Natural killer cell (primary cell): ENCODE measurements at places on chromosomes 13 and 19.

GRCh38 chr13:112910016-112910415, 59.0 kb upstream of the MCF2L start:
- no peak for DNase-seq
- H3K27ac ChIP-seq = no peak overlapping the region
- H3K27me3 ChIP-seq = no peaks in the 10 kb centered on the region
- H3K36me3 ChIP-seq = no peaks in the 10 kb centered on the region

GRCh38 chr13:110921209-110921608, 6.3 kb upstream of the ANKRD10 start:
- no peak overlapping the region for H3K27ac ChIP-seq
- H3K27me3 ChIP-seq = no peaks in the 10 kb centered on the region
- H3K36me3 ChIP-seq = no peaks in the 10 kb centered on the region
- peaks cover 19% of the 10 kb centered on the region for H3K4me1 ChIP-seq
- H3K4me3 ChIP-seq = no peak overlapping the region

DNA sequence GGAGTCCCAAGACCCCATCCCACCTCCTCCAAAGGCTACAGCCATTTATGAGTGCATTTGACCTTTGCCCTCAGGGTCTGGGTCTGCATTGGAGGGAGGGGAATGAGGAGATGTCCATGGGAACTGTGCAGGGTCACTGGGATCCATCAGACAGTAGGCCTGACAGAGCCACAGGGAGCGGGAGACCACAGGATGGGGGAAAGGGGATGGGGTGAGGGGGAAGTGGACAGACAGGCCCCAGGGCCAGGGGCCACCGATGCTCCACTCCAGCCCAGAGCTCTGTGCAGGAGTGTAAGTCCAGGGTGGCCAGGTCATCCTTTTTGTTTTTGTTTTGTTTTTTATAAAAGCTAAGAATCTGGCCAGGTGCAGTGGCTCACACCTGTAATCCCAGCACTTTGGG, 82.5 kb downstream of the CHST8 start:
- H3K4me1 ChIP-seq = no peaks in the 10 kb centered on the region
- H3K36me3 ChIP-seq = no peaks in the 10 kb centered on the region
- no peak overlapping the region for H3K27ac ChIP-seq
- no peaks in the 10 kb centered on the region for H3K27me3 ChIP-seq

DNA sequence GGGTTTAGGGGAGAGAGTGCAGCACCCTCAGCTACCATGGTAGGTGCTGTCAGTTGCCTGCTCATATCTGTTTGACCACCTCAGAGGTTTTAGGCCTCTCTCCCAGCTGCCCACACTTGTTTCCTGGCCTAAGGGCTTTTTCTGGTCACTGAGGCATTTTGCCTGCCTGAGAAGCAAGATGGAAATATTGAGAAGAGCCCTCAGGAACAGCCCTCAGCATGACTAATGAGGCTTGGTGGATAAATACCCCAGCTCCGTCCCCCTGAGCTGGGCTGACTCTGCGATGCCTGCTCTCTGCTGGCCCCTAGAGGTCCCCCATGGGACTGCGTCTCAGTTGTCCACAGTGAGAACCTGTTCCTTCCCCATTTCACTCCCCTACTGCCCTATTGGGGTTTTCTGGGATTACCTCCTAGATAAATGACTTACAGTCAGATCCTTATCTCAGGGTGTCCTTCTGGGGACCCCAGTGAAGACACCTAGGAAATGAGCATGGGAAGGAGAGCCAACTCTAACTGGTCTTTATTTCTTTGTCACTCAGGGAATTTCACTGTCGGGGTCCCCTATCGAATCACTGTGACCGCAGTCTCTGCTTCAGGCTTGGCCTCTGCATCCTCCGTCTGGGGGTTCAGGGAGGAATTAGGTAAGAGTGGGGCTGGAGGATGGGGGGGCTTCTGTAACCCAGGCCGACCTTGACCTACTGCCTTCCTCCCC, 13.3 kb downstream of the PALM3 start:
- peak; percentile 84 for DNase-seq
- H3K36me3 ChIP-seq = peaks cover 61% of the 10 kb centered on the region
- H3K4me3 ChIP-seq = no peak overlapping the region
- no peaks in the 10 kb centered on the region for H3K27me3 ChIP-seq

DNA sequence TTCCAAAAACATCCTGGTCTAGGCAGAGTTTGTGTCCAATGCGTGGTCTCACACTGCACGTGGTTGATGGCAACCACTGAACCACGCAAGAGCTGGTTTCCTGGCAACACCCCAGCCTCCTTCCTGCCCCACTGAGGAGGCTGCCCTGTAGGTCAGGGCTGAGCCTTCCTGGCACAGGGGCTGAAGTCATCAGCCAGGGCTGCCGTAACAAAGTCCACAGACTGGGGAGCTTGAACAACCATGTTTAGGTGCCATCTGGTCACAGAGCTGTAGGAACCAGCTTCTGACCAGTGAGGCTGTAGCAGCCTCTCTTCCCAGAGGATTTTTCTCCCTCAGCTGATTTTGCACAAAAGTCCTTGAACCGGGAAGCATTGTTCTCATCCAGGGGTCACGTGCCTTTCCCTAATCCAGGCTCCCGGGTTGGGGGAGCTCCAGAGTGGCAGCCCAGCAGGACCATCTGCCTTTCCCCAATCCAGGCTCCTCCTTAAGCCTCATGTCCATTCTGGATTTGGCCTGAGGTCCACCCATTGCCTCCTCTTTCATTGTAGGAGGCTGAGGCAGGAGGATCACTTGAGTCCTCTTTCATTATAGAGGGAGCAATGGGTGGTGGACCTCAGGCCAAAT, 53.9 kb downstream of the CHST8 start:
- H3K36me3 ChIP-seq = no peaks in the 10 kb centered on the region
- DNase-seq = no peak
- H3K27ac ChIP-seq = no peak overlapping the region
- no peaks in the 10 kb centered on the region for H3K27me3 ChIP-seq
- no peak overlapping the region for H3K4me3 ChIP-seq
- no peaks in the 10 kb centered on the region for H3K4me1 ChIP-seq

- peaks cover 2% of the 10 kb centered on the region for H3K36me3 ChIP-seq
- no peak for DNase-seq
- no peak overlapping the region for H3K4me3 ChIP-seq
- H3K27me3 ChIP-seq = no peaks in the 10 kb centered on the region
- no peak overlapping the region for H3K27ac ChIP-seq
Observed at GRCh38 chr13:32139251-32139650, 107.7 kb downstream of the FRY start.

- no peak overlapping the region for H3K4me3 ChIP-seq
Observed at GRCh38 chr13:76816394-76816793, 69.8 kb downstream of the KCTD12 start.

DNA sequence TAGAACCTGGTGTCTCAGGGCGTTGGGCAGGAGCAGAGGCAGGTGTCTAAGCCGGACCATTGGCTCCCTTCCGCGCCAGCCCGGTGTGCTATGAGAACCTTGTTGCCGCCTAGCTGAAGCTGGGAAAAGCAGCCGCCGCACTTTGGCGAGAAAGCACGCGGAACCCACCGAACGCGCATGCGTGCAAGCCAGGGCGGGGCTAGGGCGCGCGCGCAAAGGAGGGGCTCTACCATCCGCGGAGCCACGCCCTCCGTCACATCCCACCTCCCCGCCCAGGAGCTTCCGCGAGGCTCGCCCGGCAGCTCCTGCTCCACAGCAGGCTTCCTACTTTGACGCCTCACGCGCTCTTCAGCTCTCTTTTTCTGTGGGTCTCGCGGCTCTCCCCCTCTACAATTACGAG, 51.3 kb downstream of the WDR87 start:
- H3K4me1 ChIP-seq = peaks cover 7% of the 10 kb centered on the region
- no peak overlapping the region for H3K27ac ChIP-seq
- DNase-seq = no peak
- H3K4me3 ChIP-seq = no peak overlapping the region
- no peaks in the 10 kb centered on the region for H3K27me3 ChIP-seq

- H3K27ac ChIP-seq = no peak overlapping the region
- H3K27me3 ChIP-seq = no peaks in the 10 kb centered on the region
- H3K4me3 ChIP-seq = no peak overlapping the region
- H3K36me3 ChIP-seq = no peaks in the 10 kb centered on the region
- no peak for DNase-seq
Observed at GRCh38 chr13:22110368-22110767, 439.5 kb downstream of the FGF9 start.

GRCh38 chr19:56084835-56085536, 36.1 kb downstream of the ZNF787 start:
- H3K36me3 ChIP-seq = peaks cover 8% of the 10 kb centered on the region
- no peak overlapping the region for H3K27ac ChIP-seq
- H3K27me3 ChIP-seq = no peaks in the 10 kb centered on the region
- no peak overlapping the region for H3K4me3 ChIP-seq

GRCh38 chr13:75368167-75368566, 113.8 kb downstream of the TBC1D4 start:
- H3K4me1 ChIP-seq = peaks cover 3% of the 10 kb centered on the region
- H3K27ac ChIP-seq = no peak overlapping the region
- H3K36me3 ChIP-seq = no peaks in the 10 kb centered on the region
- no peak for DNase-seq
- no peaks in the 10 kb centered on the region for H3K27me3 ChIP-seq

DNA sequence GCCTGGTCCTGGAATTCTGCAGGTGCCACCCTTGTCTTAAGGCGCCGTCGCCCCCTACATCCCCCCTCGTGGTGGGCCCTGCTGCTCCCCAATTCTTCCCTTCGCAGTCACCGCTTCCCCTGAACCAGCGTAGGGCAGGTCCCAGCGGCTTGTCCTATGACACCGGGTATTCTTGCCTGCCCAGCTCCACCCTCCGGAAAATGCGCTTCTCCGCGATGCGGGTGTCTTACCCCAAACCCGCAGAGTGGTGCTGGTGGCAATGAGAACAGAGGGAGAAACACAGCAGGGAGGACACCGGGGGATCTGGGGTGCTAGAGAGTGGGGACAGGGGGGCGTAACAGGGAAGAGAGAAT, 9.0 kb downstream of the ZNF808 start:
- peaks cover 35% of the 10 kb centered on the region for H3K4me1 ChIP-seq
- peaks cover 14% of the 10 kb centered on the region for H3K36me3 ChIP-seq
- H3K4me3 ChIP-seq = peak overlapping the region; percentile 61
- no peaks in the 10 kb centered on the region for H3K27me3 ChIP-seq
- peak overlapping the region; percentile 73 for H3K27ac ChIP-seq

DNA sequence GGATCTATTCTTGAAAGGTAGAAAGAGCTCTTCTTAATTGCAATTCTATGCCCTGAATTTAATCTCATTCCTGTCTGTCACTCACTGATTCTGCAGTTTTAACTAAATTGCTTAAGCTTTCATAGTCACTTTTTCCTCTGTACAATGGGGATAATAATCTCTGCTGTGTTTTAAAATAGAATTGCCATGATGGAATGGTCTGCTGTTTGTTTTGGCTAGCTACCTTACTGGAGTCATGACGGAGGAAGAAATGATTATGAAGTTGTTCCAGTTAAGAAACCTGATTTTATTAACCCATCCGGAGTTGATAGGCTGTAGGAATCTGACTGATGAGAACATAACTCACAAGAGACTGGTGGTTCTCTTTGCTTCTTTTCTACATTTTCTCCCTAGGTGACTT, 54.9 kb upstream of the ITM2B start:
- H3K36me3 ChIP-seq = no peaks in the 10 kb centered on the region
- no peaks in the 10 kb centered on the region for H3K27me3 ChIP-seq
- no peak overlapping the region for H3K27ac ChIP-seq
- no peak overlapping the region for H3K4me3 ChIP-seq
- no peaks in the 10 kb centered on the region for H3K4me1 ChIP-seq

GRCh38 chr19:44303320-44303719, 1.5 kb downstream of the ZNF235 start:
- H3K27ac ChIP-seq = no peak overlapping the region
- H3K4me3 ChIP-seq = no peak overlapping the region

- H3K4me3 ChIP-seq = no peak overlapping the region
- no peak for DNase-seq
- H3K27me3 ChIP-seq = no peaks in the 10 kb centered on the region
- no peaks in the 10 kb centered on the region for H3K36me3 ChIP-seq
Observed at GRCh38 chr13:25453850-25454365, 82.1 kb downstream of the ATP8A2 start.

DNA sequence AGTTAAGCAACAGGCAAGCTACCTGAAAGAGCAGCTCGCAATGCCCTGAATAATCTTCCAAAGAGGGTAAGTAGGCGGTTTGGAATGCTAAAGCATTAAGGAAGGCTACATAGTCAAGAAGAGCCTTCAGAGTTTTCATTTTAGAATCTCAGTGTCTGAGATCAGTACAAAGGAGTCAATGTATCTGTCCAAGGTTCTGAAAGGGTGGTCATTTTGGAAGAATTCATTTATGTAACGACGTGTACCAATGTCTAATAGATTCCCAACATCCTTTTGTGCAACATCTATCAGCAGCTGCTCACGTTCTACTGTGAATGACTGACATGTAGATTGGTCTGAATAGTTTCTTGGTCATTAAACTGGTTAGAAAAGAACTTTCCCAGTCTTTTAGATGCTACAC, 15.2 kb downstream of the ZNF665 start:
- H3K27ac ChIP-seq = no peak overlapping the region
- H3K36me3 ChIP-seq = peaks cover 4% of the 10 kb centered on the region
- no peak for DNase-seq
- H3K27me3 ChIP-seq = no peaks in the 10 kb centered on the region
- no peaks in the 10 kb centered on the region for H3K4me1 ChIP-seq

GRCh38 chr13:110047496-110047895, 259.5 kb downstream of the COL4A1 start:
- no peak overlapping the region for H3K4me3 ChIP-seq
- DNase-seq = no peak
- H3K4me1 ChIP-seq = no peaks in the 10 kb centered on the region

DNA sequence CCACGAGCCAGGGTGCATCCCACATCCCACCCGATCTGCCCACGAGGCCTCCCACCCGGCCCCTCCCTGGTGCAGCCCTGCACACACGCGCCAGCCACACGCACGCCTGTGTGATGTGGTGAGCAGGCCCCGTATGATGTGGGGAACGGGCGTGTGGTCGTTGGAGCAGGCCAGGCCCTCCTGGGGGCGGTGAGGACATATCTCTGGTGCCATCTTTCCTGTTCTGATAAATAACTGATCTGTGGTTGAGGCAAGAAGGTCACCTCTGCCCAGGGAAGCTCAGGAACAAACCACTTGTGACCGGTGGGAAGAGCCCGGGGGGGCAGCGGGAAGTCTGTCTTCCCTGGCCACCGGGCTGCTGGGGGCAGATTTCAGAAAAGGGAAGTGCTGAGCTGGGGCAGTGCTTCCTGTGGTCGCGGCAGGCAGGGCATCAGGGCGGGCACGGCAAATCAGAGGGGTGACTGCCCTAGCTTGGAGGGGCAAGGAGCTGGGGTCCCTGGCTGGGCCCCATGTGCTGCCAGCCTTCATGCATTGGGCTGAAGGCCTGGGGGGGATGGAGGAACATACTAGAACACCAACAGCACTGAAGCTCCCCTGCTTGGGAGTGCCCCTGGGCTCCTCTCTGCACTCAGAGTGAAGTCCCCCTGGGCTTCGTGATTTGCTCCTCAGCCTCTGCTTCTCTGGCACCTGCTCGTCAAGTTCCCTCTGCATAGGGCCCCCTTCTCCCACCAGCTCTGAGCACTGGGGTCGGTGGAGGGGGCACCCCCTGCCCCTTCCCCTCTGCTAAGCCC, 35.2 kb upstream of the SLC7A10 start:
- no peak overlapping the region for H3K4me3 ChIP-seq
- DNase-seq = no peak
- H3K4me1 ChIP-seq = peaks cover 26% of the 10 kb centered on the region
- no peaks in the 10 kb centered on the region for H3K27me3 ChIP-seq

- DNase-seq = no peak
- no peaks in the 10 kb centered on the region for H3K4me1 ChIP-seq
- H3K27me3 ChIP-seq = peaks cover 15% of the 10 kb centered on the region
- no peaks in the 10 kb centered on the region for H3K36me3 ChIP-seq
- no peak overlapping the region for H3K4me3 ChIP-seq
Observed at GRCh38 chr13:110422913-110423688, 116.0 kb downstream of the COL4A2 start.
